Non-pigmented ciliary epithelial cell (primary cell): ENCODE measurements at places on chromosomes 5 and 9.

- DNase-seq = no peak
These were observed 164.6 kb downstream of the MAT2B start for GRCh38 chr5:163670036-163670435.

DNA sequence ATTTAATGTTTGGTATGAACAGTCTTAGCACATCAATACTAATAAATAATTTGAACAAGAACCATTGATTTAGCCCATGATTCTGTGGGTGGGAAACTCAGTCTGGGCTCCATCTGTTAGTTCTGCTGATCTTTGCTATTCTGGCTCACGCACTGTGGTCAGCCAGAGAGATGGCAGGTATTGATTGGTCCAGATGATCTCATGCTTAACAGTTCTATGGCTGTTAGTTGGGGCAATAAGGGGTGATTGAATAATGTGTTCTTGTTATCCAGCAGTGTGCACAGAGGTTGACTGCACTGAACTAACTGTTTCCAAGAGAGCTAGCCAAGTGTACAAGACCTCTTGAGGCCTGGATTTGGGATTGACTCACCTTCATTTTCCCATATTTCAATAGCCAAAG, 824.3 kb downstream of the SEMA5A start:
- no peak for DNase-seq

DNA sequence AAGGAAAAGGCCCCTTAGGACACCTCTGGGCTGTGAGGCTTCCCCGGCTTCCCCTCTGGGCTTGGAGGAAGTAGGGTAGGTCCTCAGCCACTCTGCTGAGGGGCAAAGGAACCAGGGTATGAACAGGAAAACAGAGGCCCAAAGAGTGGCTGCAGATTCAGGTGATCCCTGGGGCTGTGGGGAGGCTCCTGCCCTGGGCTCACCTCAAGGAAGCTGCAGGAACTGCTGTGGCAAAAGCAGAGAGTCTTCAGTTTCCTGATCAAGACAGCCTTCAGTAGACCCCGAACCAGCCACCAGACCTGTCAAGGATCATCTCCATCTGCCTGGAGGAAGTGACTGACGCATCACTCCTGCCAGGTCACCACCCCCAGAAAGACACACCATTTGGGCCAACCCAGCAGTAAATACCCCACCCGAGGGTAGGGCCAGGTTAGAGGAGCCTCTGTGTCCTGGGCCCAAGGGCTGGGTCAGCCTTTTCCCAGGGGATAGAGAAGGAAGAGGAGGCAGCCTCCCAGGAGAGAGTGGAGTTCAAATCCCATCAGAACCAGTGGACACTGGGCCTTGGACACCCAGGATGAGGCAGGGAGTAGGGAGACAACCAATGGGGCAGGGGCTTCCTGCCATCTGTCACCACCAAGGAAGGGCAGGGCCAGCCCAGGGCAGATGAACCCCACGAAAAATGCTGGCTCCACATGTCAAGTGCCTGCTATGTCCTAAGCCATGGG, 5.8 kb upstream of the ST6GALNAC6 start:
- DNase-seq = no peak

DNA sequence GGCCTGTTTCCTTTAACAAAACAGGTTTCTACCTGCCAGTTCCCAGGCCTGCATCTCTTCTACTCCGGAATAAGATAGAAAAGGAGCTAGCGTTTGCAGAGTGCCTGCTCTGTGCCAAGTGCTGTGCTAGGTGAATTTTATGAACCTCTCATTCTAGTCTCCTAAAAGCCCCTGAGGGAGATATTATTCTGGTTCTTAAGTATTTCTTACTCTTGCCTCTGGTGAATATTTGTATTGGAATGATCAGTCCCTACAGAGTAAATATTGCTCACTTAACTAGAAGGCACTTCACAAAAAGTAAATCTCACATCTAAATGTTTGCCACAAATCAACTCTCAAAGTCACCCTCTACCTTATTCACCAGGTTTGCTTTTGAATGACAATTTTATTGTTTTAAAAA, 227.1 kb downstream of the AUH start:
- DNase-seq = no peak

DNA sequence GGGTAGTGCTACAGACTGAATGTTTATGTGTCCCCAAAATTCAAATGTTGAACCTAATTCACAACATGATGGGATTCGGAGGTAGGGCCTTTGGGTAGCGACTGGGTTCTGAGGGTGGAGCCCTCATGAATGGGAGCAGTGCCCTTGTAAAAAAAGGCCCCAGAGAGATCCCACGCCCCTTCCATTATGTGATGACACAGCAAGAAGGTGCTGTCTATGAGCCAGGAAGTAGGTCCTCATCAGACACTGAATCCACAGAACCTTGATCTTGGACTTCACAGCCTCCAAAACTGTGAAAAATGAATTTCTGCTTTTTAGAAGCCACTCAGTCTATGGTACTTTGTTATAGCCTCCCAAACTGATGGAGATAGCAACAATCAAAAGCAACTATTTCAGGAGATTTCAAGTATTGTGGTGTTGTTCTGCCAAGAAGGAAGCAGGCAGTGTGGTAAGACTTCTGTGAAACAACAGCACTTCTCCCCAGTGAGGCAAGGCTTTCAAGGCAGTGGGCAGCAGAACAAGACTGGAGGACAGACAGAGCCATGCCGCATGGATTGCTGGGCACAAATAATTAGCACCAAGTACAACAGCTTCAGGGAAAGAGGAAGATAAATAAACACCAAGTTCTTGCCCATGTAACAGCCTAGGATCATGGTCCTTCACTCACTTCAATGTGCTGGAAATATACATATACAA, 76.1 kb downstream of the OR2K2 start:
- DNase-seq = no peak

- peak; percentile 34 for DNase-seq
These were observed 433.1 kb downstream of the CHSY3 start for GRCh38 chr5:130337179-130337888.

- no peak for DNase-seq
These were observed 372.6 kb downstream of the ZNF608 start for GRCh38 chr5:124373883-124374282.

DNA sequence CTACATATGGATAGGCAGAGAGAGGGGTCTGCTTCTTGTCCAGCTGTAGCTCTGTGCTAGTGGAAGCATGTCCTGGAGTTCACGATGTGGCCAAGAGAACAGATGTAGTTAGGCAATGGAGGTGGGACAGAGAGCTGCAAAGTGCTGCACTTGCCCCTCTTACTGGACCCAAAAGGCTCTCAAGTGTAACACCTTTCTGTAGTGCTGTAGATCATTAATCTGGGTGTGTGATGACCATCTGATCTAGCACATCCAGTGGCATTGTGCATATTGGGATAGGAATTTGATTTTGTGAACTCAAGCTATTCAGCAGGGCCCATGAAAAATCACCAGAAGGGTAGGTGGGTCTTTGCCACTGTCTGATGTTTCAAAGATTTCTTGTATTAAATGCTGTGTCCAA, 151.4 kb downstream of the KDM4C start:
- DNase-seq = no peak

GRCh38 chr5:431711-432050, 11.3 kb upstream of the EXOC3 start:
- no peak for DNase-seq

- no peak for DNase-seq
These were observed 58.1 kb upstream of the SV2C start for GRCh38 chr5:76025069-76025468.

DNA sequence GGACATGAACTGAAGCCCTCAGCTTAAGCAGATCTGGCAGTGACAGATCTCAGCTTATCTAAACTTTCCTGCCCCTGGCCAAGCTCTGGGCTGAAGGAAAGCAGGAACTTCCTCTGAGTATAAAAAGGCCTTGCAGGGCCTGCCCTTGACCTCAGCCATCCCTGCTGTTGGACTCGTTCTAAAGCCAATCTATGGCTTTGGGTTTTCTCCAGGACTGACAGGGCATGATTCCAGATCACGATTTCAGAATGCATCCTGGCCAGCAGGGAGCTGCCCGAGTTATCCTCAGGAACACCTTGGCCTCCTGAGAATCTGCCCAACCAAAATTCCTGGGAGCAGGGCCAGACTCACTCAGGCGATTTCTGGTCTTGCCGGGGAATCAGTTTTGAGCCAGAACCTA, 502.7 kb downstream of the TLE4 start:
- DNase-seq = no peak

GRCh38 chr9:114472765-114473446, 32.4 kb downstream of the WHRN start:
- no peak for DNase-seq

DNA sequence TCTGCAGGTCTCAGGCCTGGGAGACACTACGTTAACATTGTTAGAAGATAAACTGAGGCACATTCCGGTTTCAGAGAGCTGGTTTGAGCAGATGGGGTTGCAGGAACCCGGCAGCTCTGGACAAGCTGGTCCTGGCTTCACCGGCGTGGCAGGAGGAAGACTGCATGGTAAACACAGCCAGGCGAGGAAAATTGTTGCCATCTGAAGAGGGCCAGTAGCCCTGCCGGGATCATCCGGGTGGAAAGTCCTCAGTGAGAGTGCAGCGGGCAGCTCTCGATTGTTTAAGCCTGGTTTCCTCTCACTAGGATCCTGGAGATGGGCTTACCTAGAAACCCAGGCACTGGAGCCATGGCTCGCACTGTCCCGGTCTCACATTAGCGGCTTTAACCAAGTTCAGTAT, 226.9 kb downstream of the IRX2 start:
- no peak for DNase-seq

DNA sequence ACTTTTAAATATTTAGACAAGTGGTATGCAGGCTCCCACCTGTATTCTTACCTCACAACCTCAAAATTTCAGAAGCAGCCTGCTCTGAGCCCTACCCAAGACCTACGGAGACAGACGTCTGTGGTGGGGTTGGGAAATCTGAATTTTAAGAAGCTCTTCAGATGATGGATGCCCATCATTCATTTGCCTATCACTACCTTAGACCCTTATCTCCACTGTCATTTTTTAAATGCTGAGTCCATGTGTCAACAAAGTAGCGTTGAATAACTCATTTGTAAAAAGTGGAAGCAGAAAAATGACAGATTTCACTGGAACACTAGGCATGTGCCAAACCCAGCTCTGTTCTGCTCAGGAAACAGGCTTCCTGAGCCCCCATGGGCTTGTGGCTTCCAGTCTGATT, 85.7 kb downstream of the PDE4D start:
- no peak for DNase-seq

DNA sequence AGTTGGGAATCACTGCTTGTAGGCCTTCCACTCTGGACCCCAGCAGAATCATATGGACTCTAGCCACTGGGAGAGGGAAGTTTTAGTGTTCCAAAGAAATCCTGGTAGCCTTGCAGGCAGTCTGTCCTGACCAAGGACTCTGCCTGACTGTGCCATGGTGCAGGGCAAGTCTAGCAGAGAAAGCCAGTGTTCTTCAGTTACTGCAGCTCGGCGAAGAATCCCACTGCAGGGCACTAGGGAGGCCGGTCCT, 20.3 kb upstream of the MATR3 start:
- DNase-seq = no peak

- DNase-seq = no peak
These were observed 28.5 kb downstream of the MAN2A1 start for GRCh38 chr5:109718216-109718615.

- DNase-seq = no peak
These were observed 249.0 kb downstream of the TMEM167A start for GRCh38 chr5:82828211-82828610.
